ENCODE measurements at places on chromosomes 7 and 10. TPM values are rescaled to one million over a fixed set of nuclear protein-coding genes. Genes with fewer than 3 reads are reported as not detected.

GRCh38 chr7:135911099-135911498 lies 66.1 kb downstream of the MTPN start:
- DNase-seq: no peak

DNA sequence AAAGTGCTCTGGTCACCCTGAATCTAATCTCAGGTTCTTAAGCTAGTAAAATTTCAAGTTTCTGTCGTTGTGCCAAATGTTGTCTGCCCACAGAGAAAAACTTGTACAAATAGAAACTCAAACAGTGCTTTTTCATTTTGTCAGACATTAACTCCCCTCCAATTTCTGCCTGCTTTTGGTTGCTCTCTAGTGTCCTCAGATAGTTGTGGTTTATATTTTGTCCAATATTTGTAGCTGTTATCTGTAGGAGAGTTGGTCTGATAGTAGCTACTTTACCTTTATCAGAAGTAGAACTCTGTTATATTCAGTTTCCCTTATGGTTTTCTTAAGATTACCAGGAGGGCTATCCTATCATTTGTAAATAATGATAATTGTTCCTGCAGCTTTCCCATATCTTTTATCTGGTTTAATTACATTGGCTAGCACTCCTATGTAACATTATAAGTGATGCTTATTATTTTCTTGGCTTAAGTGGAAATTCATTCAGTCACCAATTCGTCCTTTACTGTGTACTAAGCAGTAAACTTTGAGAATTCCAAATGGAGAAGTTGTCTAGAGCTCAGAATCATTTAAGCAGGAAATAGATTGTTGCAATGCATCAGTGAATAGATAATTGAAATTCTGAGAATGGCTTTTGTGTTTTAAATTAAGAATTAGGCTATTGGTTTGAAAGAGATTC lies 91.0 kb downstream of the ANKIB1 start:
- DNase-seq: no peak

- no peak for DNase-seq
Measured at GRCh38 chr7:42869131-42870020, 42.5 kb downstream of the C7orf25 start.

GRCh38 chr7:98162758-98163157 lies 48.5 kb upstream of the BHLHA15 start:
- DNase-seq: no peak

- DNase-seq: no peak
Measured at GRCh38 chr7:149753375-149754233, 19.8 kb downstream of the ZNF467 start.

GRCh38 chr10:125340903-125341302 lies 180.5 kb upstream of the CTBP2 start:
- no peak for DNase-seq

DNA sequence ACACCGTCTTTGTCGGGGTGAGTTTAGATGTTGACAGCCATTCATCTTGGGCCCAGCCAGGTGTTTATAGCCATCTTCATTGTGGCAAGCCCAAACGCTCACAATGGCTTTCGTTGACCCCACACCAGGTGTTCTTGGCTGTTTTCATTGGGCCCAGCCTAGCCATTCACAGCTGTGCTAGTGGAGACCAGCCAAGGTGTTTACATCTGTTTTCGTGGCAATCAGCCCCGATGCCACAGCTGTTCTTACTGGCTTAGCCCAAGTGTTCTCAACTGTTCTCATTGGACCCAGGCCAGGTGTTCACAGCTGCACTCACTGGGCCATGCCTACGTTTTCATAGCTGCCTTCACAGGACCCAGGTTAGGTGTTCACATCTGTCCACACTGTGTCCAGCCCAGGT lies 7.7 kb downstream of the FRG2B start:
- DNase-seq: no peak

- DNase-seq: no peak
Measured at GRCh38 chr7:154409703-154410311, 357.6 kb downstream of the DPP6 start.

- DNase-seq: no peak
Measured at GRCh38 chr7:101357433-101357832, 5.2 kb upstream of the COL26A1 start.

GRCh38 chr10:48448796-48449195 lies 142.3 kb downstream of the MAPK8 start:
- DNase-seq: no peak

DNA sequence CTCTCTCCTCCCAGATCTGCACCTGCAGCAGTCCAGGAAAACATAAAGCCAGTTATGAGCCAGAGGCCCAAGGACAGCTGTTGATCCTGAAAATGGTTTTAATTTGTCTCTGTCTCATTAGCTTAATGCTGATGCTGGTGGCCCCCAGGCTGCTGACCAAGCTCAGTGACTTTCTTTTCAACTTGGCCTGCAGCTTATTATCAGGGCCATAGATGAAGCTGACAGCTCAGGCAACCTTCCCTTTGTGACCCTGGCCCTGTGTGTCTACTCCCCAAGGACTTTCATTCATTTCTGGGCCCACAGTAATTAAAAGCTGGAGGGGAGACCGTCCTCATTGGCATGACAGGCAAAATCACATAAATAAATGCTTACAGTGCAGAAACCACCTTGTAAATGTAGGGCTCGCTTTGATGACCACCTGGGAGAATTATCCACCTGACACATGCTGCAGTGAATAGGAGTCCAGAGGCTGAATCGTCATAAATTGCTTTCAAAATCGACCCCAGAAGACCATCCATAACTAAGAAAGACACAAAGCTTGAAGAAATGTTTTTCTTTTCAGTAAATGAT lies 138.5 kb downstream of the NPY start:
- no peak for DNase-seq

- no peak for DNase-seq
Measured at GRCh38 chr7:31853380-31853779, 166.4 kb downstream of the PPP1R17 start.

PHYHIPL gene
- 0.17 TPM for total RNA-seq

MYOF gene
- 141 TPM for total RNA-seq

ADGRA1 gene
- total RNA-seq: not detected

WEE2 gene
- not detected for total RNA-seq

SEMA3E gene
- 0.07 TPM for total RNA-seq

OR13A1 gene
- total RNA-seq: not detected

All from kidney epithelial cell (primary cell).